ENCODE measurements at places on chromosomes 16 and 17.

GRCh38 chr17:79609049-79609589, 1.7 kb downstream of the RBFOX3 start:
- DNase-seq, result no peak

DNA sequence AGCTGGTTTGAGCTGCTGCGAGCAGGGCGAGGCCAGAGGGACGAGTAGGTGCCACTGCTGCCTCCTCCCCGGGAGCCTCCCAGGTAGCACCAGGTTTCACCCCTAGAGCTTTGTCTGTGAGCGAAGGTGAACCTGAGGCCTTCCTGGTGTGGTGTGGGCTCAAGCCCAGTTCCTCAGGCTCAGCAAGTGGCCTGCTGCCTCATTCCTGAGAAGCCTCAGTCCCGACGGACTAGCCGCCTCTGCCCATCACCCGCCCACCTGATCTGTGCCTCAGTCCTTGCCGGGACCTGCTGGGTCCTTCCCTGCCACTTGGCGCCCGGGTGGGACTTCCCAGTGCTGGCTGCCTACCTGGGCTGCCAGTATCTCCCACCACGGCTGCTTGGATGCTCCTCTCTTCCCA, 1.7 kb downstream of the NLRC3 start:
- no peak for DNase-seq

DNA sequence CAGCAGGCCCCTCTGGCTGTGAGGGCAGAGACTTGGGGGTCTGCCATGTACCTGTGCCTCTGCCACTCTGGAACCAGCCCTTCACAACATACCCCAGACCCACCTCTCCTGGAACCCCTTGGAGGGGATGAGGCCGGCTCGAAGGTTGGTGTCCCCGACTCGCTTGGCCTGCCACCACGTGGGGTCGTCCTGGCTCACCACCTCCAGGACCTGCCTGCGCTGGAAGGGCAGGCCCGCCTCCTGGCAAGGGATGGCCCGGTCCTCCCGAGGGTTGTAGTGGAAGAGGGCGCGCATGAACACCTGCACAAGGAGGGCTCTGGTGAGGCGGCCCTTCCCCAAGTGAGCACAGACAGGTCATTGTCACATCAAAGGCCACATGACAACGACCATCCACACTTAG, 12.2 kb downstream of the MPP3 start:
- DNase-seq, result no peak

- no peak for DNase-seq
Measured at GRCh38 chr16:5207001-5207523, 109.5 kb upstream of the EEF2KMT start.

- no peak for DNase-seq
Measured at GRCh38 chr17:41133880-41134735, 6.2 kb downstream of the KRTAP4-6 start.

DNA sequence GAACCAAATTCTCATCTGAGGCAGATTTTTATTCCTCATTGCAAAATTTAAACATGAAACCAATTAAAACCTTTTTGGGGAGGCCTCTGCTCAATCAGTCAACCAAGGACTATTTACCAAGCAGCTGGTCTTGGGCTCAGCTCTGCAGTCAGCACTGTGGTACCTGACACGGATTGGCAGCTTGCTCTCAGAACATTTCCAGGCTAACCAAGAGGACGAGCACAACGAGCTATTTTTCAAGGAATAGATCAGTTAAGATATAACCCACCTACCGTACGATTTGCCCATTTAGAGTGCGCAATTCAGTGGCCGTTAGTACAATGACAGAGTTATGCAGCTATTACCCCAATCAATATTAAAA, 26.4 kb upstream of the KLHDC4 start:
- no peak for DNase-seq

GRCh38 chr17:41186872-41187271, 2.2 kb upstream of the KRTAP4-1 start:
- DNase-seq, result no peak

- DNase-seq, result no peak
Measured at GRCh38 chr16:81879625-81880024, 100.5 kb downstream of the PLCG2 start.

- peak; percentile 27 for DNase-seq
Measured at GRCh38 chr17:66695098-66695497, 139.8 kb upstream of the CACNG5 start.

DNA sequence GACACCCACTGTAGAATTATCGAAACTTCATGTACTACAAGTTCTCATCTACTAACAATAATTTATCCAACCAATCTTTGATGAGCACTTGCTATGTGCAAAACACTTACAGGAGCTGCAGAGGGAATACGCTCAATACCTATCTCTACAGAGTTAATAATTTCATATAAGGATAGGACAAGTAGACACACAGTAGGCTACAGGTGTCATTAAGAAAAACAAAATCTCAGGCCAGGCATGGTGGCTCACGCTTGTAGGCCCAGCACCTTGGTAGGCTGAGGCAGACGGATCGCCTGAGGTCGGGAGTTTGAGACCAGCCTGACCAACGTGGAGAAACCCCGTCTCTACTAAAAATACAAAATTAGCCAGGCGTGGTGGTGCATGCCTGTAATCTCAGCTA, 91.3 kb upstream of the PLEKHM1 start:
- DNase-seq, result no peak

DNA sequence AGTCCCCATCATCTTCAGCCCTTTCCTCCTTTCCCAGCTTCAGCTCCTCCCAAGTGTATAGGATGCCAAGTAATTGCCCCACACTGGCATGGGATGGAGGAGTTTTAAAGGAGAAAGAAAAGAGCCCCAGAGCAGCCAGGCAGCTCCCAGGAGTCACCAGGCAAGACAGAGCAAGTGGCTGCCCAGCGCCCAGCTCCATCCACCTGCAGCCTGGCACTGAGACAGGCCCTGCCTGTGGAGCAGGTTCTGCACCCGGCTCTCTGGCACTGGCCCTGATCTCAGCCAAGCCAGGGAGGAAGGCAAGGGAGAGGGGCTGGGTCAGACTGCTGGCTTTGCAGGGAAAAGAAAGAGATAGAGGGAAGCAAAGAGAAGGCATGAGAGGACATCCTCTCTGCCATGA, 21.7 kb downstream of the FOXN1 start:
- DNase-seq, result no peak

DNA sequence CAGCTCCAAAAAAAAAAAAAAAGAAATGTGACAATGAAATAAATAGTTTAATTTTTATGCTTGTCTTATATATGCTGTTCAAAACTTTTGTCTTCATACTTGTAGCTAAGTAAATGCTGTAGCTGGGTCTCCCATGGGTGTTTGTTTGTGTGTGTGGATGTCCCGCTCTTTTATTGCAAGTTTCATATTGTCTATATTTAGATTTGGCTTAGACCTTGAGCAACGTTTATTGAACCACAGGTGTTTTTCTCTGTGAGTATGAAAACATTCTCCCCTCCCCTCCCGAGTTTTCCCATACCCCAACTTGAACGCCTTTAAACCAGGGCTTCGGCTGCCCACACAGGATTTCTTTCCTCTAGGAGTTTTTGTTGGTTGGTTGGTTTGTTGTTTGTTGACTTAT, 45.2 kb downstream of the MFSD11 start:
- DNase-seq, result no peak

- no peak for DNase-seq
Measured at GRCh38 chr17:22654447-22654846, 962.1 kb downstream of the KCNJ18 start.

GRCh38 chr17:59680314-59680713, 26.9 kb downstream of the PTRH2 start:
- no peak for DNase-seq

DNA sequence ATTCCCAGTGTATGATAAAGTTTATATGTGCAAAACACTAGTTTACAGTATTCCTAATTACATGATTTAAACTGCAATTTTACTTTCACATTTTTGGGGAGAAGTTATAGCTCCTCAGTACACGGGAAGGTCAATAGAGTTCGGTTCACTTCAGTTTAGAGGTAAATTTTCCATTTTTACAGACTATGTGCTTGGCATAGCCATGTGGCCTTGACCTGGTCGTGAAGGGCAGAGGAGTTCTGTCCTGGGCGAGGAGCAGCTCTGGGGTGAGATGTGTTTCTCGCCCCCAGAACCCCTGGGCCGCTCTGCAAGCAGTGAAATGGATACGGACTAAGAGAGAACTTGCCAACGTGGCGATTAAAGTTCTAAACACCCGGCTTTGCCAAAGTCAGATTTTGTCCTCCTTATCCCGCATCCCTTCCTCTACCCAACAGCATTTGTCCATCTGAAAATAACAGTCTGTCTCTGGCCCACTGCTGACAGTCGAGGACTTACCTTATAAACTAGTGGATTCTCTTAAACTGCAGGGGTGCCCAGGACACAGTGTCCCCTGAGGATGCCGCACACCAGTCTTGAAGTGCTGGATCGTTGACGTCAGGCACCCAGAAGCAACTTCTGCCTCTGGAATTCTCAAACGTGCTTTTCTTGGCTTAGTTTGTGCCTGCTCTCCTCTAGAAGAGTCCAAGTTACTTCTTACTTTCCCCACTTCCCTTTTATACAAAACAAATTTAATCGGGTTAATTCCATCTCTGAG, 1.5 kb upstream of the SIAH1 start:
- DNase-seq, result no peak

GRCh38 chr16:3188925-3189825, 1.2 kb downstream of the OR1F1 start:
- peak; percentile 77 for DNase-seq

DNA sequence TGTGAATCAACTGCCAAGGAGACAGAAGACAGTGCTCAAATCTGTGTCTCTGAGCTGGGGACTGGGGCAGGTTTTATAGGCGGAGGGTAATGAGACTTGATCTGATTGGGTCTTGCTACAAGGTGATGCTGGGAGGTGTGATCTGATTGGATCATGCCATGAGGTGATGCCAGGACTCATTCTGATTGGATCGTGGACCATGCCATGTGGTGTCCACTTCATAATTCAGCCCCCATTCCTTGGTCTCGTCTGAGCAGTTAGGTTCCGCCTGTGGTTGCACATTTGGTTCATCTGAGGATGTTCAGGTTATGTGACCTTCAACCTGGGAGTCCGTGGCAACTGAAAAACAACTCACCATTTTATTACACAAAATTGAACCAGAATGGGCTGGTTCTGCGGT, 41.0 kb downstream of the OTOA start:
- DNase-seq, result no peak

- DNase-seq, result no peak
Measured at GRCh38 chr16:82609140-82609539, 17.6 kb upstream of the CDH13 start.

DNA sequence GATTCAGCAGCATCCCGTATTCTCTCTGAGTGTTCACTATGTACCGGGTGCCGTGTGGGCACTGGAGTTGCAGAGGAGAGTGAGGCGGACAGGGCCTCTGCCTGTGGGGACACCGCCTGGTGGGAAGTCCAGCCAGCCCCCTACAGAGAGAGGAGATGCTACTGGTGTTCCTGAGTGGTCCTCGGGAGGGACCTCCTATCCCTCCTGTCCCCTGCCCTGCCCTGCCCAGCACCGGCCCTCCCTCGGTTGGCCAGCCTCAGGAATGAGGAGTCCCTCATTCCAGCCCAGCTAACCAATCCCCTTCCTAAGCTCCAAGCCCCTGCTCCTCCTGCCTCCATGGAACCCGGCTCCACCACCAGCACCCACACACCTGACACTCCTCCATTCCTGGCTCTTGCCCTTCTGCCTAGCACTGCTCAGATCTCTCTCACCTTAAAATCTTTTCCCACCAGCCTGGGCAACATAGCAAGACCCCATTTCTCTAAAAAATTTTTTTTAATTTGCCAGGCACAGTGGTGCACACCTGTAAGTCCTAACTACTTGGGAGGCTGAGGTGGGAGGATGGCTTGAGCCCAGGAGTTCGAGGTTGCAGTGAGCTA, 2.0 kb downstream of the ASGR2 start:
- DNase-seq, result no peak

- no peak for DNase-seq
Measured at GRCh38 chr17:73909186-73909585, 264.9 kb upstream of the SDK2 start.

GRCh38 chr16:87757841-87758426, 7.9 kb downstream of the KLHDC4 start:
- DNase-seq, result no peak

- DNase-seq, result no peak
Measured at GRCh38 chr16:30066761-30067583, 1.4 kb downstream of the ALDOA start.

DNA sequence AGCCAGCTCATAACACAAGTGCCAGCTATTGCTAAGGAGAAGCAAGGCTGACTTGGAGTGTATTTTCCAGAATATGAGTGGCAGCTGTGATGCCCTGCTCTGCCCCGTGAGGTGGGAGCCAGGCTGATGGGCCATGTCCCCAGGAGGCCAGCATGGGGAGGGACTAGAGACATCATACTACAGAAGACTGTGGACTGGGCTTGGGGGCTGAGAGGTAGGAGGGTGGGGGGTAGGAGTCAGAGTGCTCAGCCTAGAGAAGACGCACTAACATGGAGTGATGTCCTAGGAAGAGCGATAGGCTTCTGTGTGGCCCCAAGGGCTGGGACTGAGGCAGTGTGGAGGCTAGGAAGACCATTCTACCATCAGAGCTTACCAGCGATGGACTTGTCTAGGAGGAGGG, 143.7 kb downstream of the WSCD1 start:
- DNase-seq, result no peak
